GM23338 (cell line): ENCODE measurements at places on chromosomes 5 and 9. TPM values are rescaled to one million over a fixed set of nuclear protein-coding genes. Genes with fewer than 3 reads are reported as not detected.

Gene CHMP5
- 30.9 and 33.4 TPM in 2 replicates for total RNA-seq

Gene FGD3
- total RNA-seq: 1.7 and 2.0 TPM in 2 replicates

- H3K4me1 ChIP-seq: no peaks in the 10 kb centered on the region
- no peak overlapping the region for H3K27ac ChIP-seq
- H3K27me3 ChIP-seq: no peaks in the 10 kb centered on the region
- H3K36me3 ChIP-seq: no peaks in the 10 kb centered on the region
- no peak for DNase-seq
- no peak overlapping the region for H3K4me3 ChIP-seq
These were observed 17.3 kb downstream of the GARNL3 start for GRCh38 chr9:127281891-127282290.

DNA sequence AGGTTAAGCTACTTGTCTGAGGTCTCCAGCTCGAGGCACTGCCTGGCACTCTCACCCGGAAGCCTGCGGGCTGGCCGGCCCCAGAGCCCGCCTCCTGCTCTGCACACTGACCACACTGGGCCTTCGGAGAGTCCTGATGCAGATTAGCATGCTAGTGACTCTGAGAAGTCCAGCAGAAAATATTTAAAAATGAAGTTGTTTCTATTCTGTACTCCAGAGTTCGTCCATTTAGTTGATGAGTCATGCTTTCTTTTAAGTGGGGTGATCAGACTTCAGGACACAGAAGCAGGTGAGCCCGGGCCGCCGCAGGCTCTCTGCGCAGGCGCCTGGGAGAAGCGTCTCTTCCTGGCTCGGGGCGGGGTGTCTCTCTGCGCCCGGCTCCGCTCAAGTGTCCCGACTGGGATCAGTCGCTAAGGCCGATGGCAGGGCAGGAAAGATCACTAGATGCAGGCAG lies 32.5 kb downstream of the FAM240B start:
- peaks cover 65% of the 10 kb centered on the region for H3K4me1 ChIP-seq
- DNase-seq: peak; percentile 46
- H3K27ac ChIP-seq: peak overlapping the region; percentile 7; the same call in 1 of the 2 replicates

- H3K27ac ChIP-seq: no peak overlapping the region
- H3K27me3 ChIP-seq: no peaks in the 10 kb centered on the region
- DNase-seq: no peak
- no peaks in the 10 kb centered on the region for H3K4me1 ChIP-seq
- no peak overlapping the region for H3K4me3 ChIP-seq
These were observed 160.3 kb downstream of the SLF1 start for GRCh38 chr5:94778732-94779131.

DNA sequence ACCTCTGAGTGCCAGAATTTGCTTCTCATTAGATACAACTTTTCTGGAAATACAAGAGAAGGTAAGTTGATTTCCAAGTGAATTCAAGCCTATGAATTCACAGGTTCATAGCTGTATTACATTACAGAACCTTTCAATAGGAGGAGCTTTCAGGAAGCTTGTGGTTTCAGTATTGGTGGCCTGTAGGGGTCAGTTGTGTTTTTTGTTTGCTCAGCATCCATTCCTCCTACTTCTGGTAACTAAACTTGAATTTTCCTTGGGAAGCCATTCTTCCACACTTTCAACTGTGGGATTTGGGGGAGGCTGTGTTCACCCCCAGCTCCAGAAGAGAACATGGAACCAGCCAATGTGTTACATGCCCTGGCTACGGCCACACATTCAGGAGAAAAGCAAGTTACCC lies 5.6 kb upstream of the CYSTM1 start:
- no peaks in the 10 kb centered on the region for H3K27me3 ChIP-seq
- no peaks in the 10 kb centered on the region for H3K36me3 ChIP-seq

DNA sequence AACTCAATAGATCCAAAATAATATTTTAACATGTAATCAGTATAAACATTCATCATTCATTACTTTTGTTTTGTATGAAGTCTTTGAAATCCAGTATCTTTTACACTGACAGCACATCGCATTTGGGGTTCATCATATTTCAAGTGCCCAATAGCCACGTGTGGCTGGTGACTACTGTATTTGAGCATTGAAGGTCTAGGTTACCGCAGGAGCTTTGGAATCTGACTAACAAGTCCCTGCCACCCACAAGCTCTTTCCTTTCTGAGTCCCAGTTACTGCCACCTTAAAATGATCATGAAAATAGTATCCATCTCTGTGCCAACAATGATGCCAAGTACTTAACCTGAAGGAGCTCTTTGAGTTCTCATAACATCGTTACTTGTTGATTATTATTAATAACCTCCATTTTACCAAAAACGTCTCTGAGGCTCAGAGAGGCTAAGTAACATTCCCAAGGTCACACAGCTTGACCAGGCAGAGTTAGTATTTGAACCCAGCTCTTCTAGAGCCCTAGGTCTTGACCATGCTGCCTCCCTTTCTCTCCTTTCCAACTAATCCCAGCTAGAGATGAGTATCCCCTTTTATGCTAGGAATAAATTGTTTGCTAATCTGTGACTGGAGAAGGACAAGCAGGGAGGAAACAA lies 24.2 kb downstream of the ARHGEF37 start:
- H3K27ac ChIP-seq: no peak overlapping the region
- H3K36me3 ChIP-seq: no peaks in the 10 kb centered on the region
- H3K4me3 ChIP-seq: no peak overlapping the region
- DNase-seq: no peak
- no peaks in the 10 kb centered on the region for H3K27me3 ChIP-seq
